ENCODE measurements at places on chromosomes 12 and 14.

DNA sequence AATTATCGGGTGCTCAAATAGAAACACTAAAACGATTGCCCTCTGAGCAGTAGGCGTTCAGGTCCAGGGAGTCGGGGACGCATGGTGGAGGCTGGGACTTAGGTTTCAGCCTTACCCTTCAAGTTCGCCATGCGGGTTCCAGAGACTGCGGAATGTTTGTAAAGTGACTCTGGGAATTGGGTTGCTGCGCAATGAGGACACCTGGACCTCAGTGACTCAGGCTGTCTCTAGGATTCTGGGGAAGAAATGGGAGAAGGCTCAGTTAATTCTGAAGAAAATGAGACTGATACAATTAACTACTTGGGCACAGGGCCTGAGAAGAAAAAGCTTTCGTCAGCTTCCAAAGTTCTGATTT is 1.1 kb downstream of the LGALS3 start:
- peak; percentile 69 for DNase-seq

DNA sequence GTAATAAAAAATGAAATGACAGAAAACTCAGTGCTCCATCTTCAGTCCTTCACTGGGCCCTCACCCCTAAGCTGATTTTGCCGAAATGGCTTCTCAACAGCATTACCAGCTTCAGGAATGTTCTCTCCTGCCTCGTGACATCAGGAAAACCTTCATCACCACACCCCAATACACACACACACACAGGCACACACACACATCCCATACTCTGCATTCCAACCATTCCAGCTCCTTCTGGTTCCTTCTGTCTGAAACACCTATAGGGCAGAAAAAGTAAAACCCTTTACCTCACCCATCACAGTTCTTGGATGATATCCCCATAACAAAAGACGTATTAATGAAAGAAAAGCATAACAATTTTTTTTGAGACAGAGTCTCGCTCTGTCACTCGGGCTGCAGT is 75.9 kb downstream of the CCDC60 start:
- no peak for DNase-seq

DNA sequence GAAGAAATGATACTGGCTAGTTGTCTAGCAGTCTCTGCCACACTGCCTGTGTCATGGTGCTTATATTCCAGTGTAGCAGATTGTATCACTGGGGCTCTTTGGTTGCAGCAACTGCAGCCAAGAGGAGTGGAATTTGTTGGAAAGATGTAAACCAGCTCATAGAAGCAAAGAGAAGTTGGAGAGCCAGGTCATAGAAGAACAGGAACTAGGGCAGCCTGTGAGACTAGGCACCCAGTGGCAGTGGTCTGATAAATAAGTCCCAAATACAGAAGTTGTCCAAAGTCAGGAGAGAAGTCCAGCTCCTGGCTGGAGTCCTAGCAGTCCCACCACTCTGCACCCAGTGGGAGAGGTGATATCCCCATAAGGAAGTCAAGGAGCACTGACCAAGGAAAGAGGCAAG is 172.5 kb upstream of the ARID2 start:
- DNase-seq, result no peak

DNA sequence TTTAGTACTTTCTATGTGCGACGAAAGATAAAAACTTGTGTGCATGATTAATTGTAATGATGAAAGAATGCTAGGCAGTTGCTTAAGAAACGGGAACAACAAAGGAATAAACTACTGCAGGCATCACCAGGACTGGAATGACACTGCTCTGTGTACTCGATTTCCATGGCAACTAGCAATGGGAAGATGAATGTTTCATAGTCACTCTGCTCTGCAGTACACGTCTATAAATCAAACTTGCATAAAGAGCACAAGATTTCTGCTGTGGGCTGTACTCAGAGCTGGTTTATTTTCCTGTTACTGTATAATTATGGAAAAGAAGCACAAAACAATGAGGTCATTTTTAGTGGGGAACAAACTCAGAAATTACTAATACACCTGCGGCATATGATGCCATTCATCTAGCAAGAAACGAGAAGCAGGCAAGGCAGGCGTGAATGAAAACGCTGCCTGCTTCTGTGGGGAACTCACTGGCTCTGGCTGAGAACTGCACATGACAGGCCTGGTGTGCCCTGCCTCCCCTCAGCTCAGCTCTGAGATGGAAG is 41.8 kb downstream of the EFCAB11 start:
- DNase-seq, result no peak

DNA sequence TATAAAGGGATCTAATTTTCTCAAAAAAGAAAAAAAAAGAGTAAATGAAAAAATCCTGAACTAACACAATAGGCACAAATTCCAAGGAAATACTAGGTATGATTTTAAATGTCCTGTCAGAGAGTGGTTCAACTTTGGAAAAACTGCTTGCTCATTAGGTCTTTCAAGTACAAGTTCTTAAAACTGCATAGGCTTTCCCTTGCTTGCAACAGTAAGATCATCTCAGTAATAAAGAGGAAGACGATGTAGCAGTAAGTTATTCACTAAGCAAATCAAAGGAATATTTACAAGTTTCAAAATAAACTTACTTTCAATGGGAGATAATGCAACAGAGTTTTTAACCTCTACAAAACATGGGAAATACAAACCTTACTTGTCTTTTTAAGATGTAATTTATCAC is 21.6 kb downstream of the CORO1C start:
- DNase-seq, result no peak

DNA sequence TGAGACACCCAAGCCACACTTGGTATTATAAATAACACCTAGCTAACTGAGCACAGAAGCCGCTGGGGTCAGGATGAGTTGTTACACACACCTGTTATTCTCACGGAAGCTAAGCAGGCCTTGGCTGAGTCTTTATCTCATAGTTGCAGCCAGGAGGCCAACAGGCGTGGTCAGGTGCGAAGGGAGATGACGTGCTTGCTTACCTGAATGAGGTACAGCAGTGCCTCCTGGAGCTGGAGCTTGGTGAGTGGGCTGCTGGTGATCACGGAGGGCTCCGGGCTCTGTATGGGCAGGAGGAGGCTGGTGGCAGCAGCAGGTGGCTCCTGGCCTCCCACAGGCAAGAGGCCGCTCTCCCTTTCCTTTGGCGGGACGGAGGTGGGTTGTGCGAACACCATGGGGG is 30.4 kb upstream of the CACNA2D4 start:
- no peak for DNase-seq

DNA sequence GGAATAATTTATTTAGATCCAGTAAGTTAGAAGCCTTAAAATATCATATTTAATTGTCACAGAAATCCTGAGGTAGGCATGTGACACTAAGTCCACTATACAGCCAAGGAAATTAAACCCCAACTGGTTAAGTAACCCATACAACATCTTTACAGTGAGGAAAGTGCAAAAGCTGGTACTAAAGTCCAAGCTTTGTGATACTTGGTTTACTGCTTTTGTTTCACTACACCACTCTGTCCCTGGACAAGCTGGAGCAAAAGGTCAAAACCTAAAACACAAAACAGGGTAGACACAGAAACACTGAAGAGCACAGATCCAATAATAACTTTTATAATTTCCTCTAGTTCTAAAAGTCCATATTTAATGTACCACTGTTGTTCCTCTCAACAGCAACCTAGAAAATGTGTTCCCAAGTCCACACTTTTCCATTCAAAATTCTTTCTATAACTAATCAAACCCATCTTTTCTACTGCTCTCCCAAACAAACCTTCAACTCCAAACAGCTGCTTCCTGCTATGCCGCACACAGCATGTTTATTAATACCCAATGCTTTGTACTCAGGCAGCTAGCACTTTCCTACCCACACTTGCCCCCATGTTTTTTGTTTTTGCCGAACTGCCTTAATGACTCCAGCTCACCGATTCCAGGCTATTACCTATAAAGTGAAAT is 90.9 kb downstream of the MED13L start:
- no peak for DNase-seq
